CD4-positive, alpha-beta T cell treated with Interleukin-6 at 100 ng/mL for 8 hours (primary cell): ENCODE measurements at places on chromosomes 12 and 14.
A peak's percentile ranks its signal among the peaks of the same experiment; 100 is the strongest.

- no peak for DNase-seq
Measured at GRCh38 chr14:56147449-56147848, 29.2 kb downstream of the PELI2 start.

- DNase-seq, result no peak
Measured at GRCh38 chr12:104598342-104599271, 141.9 kb downstream of the CHST11 start.

DNA sequence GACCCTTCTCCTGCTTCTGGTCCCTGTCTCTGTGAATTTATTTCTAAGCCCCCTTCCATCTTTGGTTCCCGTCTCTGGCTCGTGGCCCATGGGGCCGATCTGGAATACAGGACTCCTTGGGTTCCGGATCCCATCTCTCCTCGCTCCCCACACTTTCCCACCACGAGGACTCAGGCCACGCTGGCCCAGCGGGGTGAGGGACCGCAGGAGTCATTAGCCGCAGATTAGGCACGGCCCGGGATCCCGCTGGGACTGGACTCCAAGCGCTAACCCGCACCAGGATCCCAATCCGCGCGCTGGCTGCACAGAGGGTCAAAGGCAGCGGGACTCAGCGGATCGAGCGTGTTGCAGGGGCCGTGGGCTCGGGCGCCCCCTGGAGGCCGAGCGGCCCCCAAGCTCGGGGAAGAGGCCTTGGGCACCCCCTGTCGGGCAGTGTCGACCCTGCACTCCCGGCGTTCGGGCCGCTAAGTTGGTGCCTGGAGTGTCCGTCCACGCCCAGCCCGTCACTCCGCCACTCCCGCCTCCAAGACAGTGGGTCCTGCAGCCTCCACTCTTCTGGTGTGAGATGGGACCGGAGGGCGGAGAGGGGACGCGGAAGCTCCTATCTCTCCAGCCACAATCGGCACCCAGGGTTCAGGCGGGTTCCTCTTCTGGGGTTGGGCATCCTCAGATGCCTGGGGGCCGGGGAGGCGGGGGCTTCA, 9.5 kb downstream of the SHMT2 start:
- peak; percentile 80 for DNase-seq

DNA sequence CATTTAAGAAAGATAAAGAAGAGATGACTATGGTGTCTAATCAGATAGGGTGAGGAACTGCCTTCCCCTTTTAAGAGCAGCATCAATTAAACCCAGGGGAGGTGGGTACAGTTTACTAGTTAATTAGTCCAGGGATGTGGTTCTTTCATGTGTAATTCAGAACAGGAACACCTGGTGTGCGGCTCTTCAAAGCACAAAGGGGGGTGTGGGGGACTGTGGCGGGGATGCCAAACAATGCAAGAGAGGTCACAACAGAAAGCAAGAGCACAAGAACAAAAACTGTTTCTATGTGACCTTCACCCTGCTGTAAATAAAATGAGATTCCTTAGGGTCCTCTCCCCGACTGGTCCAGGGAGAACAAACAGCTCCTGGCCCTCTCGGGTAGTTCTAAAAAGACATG, 183.9 kb upstream of the SOX5 start:
- no peak for DNase-seq

- no peak for DNase-seq
Measured at GRCh38 chr14:75427126-75427481, 718 bp upstream of the JDP2 start.

GRCh38 chr14:74290415-74290814, 12.3 kb downstream of the ABCD4 start:
- DNase-seq, result no peak

DNA sequence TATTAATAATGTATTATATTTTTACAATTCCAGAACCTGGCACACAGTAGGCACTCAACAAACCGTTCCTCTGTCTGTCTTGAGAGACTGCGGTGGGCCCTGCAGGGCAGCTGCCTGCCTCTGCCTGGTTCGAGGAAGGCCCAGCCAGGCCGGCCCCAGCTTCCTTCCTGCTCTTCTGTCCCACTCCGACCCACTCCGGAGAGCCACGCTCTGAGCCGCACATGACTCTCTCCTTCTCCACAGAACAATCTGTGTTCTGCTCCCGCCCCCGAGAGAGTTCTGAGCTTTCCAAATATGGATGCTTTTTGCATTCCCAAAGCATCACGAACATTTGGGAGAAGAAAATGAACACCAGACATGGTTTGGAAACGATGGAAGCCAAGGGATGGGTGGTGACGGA, 57.3 kb downstream of the TTC7B start:
- DNase-seq, result no peak

DNA sequence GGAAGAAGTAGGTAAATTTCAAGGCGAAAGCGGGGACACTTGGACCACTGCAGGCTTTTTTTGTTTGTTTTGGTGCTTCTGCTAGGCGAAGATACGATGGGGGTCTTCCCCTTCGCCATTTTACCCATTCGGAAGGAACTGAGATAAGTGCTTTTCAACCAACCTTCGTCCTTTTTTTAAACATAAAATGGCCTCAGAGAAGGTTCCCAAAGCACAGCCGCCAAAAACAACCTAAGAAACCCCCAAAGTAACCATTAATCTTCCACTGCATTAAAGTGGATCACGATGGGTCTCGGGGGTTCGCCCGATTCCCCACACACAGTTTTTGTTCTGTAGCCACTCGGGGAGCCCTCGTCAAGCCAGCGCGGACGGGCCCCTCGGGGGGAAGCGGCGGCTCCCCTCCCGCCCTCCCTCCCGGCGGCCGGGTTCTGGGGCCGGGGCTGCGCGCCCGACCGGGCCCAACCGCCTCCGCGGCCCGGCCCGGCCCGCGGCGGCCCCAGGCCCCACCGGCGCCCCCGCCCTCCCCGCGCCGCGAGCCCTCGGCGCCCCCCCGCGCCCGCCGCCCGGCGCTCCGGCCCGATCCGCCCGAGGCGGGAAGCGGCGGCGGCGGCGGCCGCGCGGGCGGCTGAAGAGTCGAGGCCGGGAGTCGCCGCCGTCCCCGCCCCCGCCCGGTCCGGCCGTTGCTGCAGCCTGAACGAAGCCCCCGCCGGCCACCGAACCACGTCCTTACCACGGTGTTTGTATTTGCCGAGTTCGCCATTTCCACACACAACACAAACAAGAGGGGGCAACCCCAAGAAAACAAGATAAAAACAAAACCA, 790 bp downstream of the GTF2A1 start:
- DNase-seq, result peak; percentile 25

GRCh38 chr14:30657050-30657449, 34.9 kb downstream of the SCFD1 start:
- DNase-seq, result no peak

- DNase-seq, result no peak
Measured at GRCh38 chr14:45947830-45948229, 694.8 kb upstream of the MIS18BP1 start.

GRCh38 chr12:84415946-84416345, 496.7 kb downstream of the SLC6A15 start:
- DNase-seq, result no peak

- no peak for DNase-seq
Measured at GRCh38 chr14:44783901-44784300, 177.8 kb downstream of the KLHL28 start.

- no peak for DNase-seq
Measured at GRCh38 chr12:56115329-56115728, 1.1 kb upstream of the RPL41 start.

GRCh38 chr12:100612606-100613005, 39.1 kb downstream of the GAS2L3 start:
- no peak for DNase-seq

- DNase-seq, result no peak
Measured at GRCh38 chr14:24991821-24992220, 58.1 kb downstream of the STXBP6 start.

DNA sequence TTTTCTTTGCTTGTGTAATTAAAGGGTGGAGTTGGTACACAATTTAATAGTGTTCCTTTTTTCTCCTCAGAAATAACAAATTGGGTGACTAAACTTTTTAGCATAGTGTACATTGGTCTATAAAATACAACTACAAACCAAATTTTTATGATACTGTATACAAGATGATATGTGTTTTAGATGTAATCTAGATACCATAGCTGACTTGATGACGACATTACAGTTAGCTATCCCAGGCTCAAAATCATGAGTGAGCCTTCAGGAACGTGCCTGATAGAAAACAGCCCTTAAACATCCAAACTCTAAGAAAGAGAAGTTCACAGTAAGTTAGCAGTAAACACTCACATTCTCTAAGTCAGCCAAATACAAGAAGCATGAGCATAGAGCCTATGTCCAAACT, 99.0 kb upstream of the SSTR1 start:
- DNase-seq, result no peak

DNA sequence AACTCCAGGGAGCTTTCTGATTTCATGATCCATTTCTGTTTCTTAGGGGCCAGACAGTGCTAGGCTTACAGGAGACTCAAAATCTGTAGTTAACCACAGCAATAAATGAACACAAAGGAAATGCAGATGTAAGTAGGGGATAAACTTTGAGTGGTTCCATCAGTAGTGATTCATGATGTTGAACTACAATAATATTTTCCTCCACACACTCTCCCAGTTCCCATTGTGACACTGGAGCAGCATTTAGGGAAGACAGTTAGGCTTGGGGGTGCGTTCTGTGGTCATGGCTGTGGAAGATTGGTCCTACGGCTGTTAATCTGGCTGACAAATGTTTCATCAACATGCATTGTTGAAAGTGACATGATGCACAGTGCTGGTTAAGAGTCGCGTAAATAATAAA, 66.9 kb downstream of the HMGA2 start:
- no peak for DNase-seq

- DNase-seq, result no peak
Measured at GRCh38 chr12:62986844-62987243, 51.9 kb upstream of the PPM1H start.

DNA sequence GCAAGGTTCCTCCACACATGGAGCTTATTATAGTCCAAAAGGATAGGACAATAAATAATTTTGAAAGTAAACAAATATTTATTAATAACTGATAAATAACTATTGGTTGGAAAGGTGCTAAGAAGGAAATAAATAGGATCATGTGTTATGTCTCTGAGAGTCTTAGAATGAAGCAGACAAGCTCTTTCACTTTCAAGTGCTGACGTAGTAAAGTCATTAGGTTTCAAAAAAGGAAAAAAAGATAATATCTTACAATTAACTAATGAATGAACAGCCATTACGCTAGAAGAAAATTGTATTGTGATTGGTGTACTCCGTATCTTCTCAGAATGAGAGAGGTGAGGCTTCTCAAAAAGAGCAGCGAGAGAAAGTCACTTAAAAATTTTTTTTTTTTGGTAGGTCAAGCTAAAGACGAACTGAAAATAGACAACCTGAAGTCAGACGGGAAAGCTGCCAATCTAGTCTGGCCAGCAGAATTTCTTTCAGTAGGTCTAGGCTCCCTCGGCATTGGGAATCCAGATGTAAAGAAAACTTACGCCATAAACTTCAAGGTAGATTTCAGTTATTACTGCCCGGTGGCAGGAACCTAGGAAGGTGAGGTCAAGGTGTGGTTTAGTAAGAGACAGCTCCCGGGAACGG, 583 bp upstream of the LEMD3 start:
- DNase-seq, result no peak

DNA sequence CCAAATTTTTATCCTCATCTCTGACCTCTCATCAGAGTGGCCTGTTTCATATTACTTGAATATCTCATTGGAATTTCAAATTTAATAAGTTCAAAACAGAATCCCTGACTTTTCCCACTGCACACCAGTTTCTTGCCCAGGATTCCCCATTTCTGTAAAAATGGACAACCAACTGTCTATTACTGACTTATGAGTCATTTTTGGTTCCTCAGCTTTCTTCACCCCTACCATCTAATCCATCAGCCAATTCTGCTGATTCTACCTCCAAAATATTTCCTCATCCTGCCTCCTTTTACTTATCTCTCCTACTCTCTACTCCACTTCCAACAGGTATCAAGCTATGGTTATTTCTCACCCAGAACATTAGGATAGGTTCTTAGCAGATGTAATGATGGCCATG, 44.2 kb downstream of the TMX1 start:
- DNase-seq, result no peak

- no peak for DNase-seq
Measured at GRCh38 chr12:82408844-82409243, 50.5 kb downstream of the METTL25 start.

DNA sequence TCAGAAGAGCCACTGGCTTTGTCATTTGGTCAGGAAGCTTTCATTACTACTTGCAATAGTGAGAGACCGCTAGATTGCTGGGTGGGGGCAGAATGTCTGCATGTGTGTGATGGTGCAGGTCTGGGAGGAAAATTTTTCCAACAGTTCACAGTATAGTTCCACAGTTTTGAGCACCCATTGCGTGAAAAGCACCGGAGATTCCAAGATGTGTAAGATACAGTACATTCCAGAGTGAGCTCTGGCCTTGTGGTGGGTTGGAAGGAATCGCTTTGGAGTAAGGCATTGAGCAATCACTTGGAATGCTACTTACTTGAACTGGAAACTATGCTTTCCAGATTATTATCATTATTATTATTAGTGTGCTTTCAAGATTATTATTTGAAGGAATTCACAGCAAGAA, 47.6 kb upstream of the FRMD6 start:
- no peak for DNase-seq

GRCh38 chr12:1343422-1343821, 251.0 kb downstream of the FBXL14 start:
- DNase-seq, result no peak

GRCh38 chr14:60722107-60722356, 2.1 kb downstream of the SIX4 start:
- DNase-seq, result no peak

- no peak for DNase-seq
Measured at GRCh38 chr14:99425272-99425681, 55.4 kb downstream of the SETD3 start.

- no peak for DNase-seq
Measured at GRCh38 chr14:69317102-69317755, 57.3 kb downstream of the GALNT16 start.

DNA sequence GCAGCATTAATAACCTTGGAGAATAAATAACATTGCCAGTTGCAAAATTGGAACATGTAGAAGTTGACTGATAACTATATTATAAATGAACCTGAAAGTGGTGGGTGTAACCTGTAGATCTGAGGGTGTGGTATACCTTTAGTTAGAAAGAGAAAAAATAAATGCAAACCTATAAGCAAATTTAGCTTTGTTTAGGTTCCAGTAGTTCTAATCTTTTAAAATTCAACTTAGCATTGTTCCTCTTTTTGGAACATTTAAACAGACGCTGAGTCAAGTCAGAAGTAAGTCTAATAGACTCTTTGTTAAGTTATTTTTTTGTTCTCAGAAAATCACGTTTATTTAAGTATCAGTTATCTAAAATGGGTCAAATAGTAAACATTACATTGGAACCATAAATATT, 120.0 kb downstream of the DNAI7 start:
- no peak for DNase-seq
